Effector memory CD8-positive, alpha-beta T cell (primary cell): ENCODE measurements at places on chromosomes 2 and 18.

DNA sequence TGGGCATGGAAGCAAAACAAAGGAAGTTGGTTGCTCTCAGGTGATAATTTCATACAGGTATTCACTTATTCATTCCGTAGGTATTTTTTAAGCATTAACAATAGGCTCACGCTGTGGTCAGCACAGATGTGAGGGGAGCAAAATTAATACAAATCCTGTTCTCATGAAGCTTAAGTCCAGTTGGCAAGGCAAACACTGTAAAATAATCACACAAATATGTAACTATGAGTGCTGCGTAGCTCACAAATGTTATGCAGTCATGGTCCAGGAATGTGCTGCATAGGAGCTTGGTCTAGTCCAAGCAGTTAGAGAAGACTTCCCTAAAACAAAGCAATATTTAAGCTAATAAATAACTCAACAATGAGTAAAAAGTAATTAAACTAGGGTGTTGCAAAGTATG, 23.9 kb downstream of the SP5 start:
- no peak for DNase-seq

GRCh38 chr18:79631096-79631507, 48.5 kb upstream of the CTDP1 start:
- DNase-seq, result no peak

DNA sequence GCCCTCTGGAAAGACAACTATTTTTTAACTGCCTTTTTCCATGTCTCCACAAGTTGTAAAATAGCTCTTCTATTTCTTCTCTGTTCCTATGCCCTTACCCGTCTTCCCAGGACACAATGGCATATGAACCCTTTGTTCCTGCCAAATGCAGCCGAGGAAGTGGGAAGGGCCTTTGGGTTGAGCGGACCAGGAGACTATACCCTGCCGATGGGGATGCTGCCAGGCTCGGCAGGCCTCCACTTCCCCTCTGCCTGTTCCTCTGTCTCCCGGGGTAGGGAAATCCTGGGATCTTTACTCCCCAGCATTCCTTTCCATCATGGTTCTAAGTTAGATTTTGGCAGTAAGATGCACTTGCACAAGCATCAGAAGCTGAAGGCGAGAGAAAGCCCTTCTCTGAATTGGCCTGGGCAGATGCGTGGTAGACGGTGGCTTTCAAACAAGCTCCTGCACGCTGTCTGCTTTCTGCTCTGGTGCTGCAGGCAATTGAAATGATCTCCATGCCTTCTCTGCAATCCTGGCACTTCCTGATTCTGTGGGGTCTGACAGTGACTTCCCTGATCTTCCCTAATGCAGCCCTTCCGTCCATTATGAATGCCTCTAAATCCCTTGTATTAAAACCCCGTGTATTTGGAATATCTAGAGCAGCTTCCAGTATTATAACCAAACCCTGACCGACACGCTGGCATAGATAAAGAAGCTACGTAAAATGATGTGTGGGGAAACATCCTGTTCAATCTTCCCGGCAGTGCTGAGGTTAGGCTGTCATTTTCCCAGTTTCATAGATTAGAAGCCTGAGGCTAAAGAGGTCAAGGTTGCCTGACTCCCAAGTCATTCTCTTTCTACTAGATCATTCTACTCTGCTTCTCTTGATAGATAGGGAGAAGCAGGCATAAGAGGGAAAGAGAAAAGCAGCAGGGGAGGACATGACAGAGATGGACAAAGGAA, 69.8 kb downstream of the MCFD2 start:
- no peak for DNase-seq

- DNase-seq, result no peak
Observed at GRCh38 chr2:69939722-69940121, 21.7 kb downstream of the ASPRV1 start.

DNA sequence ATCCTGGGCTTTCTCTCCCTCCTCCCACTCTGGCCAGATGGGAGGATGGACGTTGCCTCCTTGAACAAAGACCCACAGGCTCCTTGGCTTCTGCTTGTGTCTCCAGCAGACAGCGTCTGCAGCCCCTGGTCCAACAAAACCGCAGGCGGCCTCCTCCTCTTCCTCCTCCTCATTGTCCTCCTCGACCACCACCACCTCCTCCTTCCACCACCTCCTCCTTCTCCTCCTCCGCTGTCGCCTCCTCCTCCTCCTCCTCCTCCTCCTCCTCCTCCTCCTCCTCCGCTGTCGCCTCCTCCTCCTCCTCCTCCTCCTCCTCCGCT, 45.7 kb upstream of the ALPP start:
- no peak for DNase-seq

DNA sequence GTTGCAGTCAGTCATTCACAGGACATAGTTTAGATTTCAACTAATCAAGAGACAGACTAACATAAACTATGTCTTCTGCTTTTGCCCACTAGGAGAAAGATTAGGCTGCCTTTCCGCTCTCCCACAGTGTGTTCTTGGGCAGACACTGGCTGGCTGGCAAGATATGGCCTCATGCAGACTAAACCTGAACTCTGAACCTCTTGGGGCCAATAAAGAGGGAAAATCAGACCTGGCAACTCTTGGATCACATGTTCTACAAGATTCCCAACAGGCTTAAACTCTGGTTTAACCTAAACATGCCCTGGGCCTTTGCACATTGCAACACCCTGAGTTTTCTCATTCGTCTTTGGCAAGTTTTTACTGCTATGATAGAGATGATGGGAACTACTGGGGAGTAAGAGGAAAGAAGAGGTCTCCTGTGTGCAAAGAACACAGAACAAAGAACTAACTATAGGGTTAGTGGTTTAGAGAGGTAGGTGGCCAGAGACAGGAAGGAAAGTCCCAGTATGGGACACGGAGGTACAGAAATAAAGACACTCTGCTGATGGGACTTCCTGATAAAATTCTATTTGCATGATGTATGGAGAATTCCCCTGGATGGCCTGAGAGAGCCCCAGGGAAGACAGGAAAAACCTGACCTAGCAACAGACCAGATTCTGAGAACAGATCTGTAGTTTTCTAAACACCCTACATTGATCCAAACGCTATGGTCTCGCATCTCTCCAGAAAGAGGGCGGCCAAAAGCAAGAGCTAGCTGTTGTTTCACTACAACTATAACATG, 2.0 kb upstream of the ATRAID start:
- no peak for DNase-seq

DNA sequence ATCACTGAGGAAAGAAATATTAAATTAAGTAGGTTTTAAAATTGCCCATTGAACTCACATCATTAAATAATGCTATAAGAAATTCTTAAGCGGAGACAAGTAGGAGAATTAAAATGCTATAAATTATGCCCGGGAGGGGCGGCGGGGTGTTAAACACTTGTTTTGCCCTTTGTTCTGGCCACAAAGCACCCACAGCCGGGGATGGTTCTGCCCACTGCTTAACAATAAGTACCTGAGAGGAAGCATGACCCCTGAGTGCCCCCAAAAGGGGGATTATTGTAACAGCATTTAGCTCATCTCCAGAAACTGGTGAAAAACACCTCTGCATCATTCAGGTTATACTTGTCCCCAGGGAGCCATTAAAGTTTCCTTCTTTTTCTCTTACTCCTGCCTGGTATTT, 332.7 kb upstream of the POU3F3 start:
- no peak for DNase-seq

GRCh38 chr2:151357359-151357758, at the start of gene TNFAIP6:
TSS of gene TNFAIP6 (plus strand) at chr2:151357592. CDS start at chr2:151357667, 75 bp downstream.
- no peak for DNase-seq

GRCh38 chr18:51361130-51361860, 163.8 kb upstream of the MEX3C start:
- DNase-seq, result no peak

GRCh38 chr18:30991397-30991796, 51.1 kb downstream of the DSC3 start:
- DNase-seq, result no peak

DNA sequence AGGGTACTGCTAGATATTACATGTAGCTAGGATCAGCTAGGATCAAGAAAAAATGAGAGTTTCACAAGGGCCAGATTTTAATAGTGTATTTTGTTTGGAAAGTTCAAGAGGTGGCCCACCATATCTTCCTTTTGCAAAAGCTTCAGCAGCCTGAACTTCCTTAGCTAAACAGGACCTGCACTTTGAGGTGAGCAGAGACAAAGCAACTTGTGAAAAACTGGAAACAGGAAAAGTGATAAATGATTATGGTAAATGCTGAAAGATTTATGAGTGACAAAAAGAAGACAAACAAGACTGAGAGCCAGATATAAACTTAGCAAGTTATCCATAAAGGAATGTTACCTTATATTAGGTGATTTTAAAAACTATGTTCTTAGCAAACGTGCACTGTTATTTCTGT, 123.6 kb downstream of the ZNF521 start:
- no peak for DNase-seq

GRCh38 chr2:111900859-111901258, 2.5 kb downstream of the MERTK start:
- DNase-seq, result no peak

GRCh38 chr18:22684268-22684667, 248.9 kb upstream of the RBBP8 start:
- no peak for DNase-seq

GRCh38 chr2:236663287-236664101, 93.9 kb downstream of the ACKR3 start:
- DNase-seq, result no peak
